Stimulated activated CD4-positive, alpha-beta T cell treated with anti-CD3 and anti-CD28 coated beads, Interleukin-15, amount 100 ng/mL, for 48 hours (primary cell): ENCODE measurements at places on chromosomes 3 and 15.

DNA sequence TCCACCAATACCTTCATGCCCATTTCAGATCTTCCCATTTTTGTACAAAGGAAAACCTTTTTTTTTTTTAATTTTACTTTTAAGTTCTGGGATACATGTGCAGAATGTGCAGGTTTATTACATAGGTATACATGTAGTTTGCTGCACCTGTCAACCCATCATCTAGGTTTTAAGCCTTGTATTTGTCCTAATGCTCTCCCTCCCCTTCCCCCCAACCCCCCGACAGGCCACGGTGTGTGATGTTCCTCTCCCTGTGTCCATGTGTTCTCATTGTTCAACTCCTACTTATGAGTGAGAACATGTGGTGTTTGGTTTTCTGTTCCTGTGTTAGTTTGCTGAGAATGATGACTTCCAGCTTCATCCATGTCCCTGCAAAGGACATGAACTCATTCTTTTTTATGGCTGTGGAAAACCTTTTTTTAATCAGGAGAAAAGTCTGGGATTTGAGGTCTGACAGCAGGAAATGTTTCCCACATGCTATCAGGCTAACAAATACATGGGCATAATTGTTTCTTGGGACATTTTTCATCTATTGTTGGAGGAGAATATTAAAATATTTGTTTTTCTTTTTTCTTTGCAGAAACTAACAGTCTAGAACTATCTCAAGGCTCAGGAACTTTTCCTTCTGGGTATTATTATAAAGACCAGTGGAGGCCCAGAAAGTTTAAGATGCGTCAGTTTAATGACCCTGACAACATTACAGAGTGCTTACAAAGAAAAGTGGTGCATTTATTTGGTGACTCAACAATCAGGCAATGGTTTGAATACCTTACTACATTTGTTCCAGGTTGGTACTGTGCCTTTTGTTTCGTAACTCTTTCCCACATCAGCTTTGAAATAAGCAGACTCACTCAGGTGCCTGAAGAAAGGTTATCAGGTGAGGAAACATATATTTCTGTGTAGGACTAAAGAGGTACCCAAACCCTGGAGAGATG lies 32.8 kb upstream of the NFKBIZ start:
- no peak for DNase-seq

DNA sequence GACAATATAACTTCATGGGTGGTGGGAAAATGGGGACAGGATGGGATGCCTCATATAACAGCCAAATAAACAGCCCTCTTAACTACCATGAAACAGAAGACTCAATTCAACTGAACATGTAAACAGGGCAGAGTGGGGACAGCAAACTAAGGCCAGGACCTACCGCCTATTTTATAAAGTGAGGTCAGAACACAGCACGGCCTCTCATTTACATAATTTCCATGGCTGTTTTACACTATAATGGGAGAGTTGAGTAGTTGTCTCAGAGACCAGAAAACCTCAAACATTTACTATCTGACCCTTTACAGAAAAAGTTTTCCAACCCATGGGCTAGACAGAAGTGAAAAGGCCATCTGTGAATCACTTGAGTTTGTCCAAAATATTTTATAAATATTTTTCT lies 56.7 kb upstream of the SNRPA1 start:
- no peak for DNase-seq

DNA sequence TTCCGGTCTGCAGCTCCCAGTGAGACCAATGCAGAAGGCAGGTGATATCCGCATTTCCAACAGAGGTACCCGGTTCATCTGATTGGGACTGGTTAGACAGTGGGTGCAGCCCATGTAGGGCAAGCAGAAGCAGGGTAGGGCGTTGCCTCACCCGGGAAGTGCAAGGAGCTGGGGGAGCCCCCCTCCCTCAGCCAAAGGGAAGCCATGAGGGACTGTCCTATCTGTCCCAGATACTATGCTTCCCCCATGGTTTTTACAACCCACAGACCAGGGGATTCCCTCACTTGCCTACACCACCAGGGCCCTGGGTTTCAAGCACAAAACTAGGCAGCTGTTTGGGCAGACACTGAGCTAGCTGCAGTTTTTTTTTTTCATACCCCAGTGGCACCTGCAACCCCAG lies 71.8 kb downstream of the CPNE4 start:
- DNase-seq = no peak

GRCh38 chr3:141434255-141434654 lies 52.6 kb upstream of the RASA2 start:
- DNase-seq = no peak

DNA sequence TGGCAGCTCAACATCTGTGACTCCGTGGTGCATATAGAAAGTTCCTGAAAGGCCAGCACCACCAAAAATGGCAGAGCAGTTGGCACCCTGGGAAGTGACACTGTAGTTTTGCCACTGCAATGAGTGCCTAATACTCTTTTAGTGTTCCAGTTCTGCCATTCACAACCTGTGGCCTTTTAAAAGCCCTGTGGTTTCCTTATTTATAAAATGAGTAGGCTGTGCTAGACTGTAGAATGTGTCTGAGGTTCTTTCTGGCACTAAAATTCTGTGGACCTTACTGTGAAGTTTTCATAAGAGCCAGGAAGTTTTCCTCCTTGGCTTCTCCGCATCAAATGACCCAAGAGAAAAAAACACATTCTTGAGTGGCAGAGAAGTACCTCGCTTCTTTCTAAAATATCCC lies 74.1 kb downstream of the MME start:
- no peak for DNase-seq

DNA sequence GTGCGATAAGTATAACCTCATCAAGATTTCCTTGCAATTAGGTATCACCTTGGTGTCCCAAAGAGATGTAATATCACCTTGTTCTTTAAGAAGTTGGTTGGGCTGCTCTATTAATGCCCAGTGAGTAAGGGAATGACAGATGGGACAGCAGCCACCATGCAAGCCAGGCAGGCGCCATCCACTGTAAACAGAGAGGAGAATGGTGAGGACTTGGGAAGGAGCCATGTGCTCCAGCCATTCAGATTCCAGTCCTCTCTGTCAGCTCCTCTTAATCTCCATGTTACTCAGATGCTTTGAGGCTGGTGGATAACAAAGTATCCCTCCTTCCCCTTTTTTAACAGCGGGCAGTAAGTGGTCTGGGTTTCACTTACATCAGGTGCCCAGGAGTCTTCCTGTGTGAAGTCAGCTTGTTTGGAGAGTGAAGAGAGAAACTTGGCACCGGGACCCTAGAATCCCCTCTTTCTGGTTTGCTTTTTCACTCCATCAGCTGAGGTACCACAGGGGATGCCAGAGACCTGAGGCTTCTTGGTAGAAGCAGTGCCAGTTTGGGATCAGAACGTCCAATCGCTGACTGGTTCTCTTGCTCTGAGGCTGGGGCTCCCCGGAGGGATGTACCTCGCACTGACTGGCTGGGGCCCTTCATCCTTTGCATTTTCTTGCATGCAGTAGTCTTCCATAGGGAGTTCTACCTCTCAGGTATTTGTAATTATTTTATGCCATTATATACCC lies 29.5 kb downstream of the SLCO3A1 start:
- DNase-seq = no peak

DNA sequence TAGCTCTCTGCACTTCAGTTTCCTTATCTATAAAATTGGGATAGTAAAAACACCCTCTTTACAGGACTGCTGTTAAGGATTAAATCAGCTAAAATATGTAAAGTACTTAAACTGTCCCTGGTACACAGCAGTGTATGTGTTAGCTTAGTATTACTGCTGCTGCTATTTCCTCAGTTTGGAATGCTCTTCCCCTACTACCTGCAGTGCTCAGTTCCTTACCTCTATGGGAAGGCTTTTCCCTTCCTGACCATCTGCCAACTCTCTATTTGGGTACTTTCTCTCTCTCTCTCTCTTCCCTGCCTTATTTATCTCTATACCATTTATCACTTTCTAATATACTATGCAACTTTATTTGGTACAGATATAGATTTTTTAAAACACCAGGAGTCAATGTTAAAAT lies 26.5 kb downstream of the KPNA4 start:
- DNase-seq = no peak
